ENCODE measurements at places on chromosomes 5 and 9.

- peaks cover 3% of the 10 kb centered on the region for H3K27me3 ChIP-seq
- no peak overlapping the region for H3K27ac ChIP-seq
- no peak overlapping the region for H3K4me3 ChIP-seq
- H3K4me1 ChIP-seq, result no peaks in the 10 kb centered on the region
- no peaks in the 10 kb centered on the region for H3K36me3 ChIP-seq
Observed at GRCh38 chr5:32713770-32714381, 2.8 kb downstream of the NPR3 start.

DNA sequence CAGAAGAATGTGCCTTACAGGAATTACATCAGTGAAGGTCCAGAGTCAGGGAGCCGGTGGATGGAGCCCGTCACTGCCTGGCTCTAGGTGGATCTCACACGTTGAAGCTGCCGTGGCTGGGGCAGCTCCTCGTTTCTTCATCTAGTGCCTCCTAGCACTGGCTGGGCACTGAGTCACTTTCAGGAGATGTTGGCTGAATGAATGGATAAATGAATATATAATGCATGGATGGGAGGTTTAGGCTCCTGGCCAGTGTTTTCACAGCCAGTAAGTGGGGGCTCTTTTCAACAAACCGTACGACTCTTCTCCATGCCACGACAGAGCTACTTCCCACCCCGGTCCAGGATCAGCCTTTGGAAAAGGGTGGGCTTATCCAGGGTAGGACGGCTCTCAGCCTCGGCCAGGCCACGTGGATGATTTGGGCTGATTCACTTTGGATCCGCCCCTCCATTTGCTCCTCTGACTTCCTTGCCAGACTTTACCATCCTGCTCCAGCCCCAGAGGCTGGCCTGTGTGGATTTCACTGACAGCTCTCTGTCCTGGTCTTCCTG lies 1.3 kb upstream of the SH3PXD2B start:
- peaks cover 2% of the 10 kb centered on the region for H3K27me3 ChIP-seq
- H3K4me3 ChIP-seq, result no peak overlapping the region
- DNase-seq, result no peak
- no peaks in the 10 kb centered on the region for H3K36me3 ChIP-seq

GRCh38 chr5:77128411-77129061 lies 41.5 kb upstream of the ZBED3 start:
- H3K27me3 ChIP-seq, result no peaks in the 10 kb centered on the region
- no peak overlapping the region for H3K4me3 ChIP-seq
- no peaks in the 10 kb centered on the region for H3K36me3 ChIP-seq
- no peaks in the 10 kb centered on the region for H3K4me1 ChIP-seq
- DNase-seq, result no peak

DNA sequence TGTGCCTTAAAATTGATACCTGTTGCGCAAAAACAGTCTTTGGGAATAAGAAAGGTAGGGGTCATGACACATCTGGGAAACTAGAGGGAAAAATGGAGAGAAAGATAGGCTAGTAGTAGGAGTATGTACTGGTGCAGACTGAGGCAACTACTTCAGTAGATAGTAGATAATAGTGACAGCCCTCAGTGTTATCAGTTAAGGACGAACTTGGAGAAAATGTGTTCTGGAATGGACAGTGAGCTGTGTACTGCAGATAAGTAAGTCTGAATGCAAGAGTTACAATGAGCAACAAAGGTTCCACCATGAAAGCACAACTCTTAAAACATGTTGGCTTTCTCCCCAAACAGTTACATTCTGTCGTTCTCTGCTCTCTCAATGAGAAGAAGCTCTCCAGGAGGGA lies 6.5 kb upstream of the INSL6 start:
- no peaks in the 10 kb centered on the region for H3K36me3 ChIP-seq
- no peaks in the 10 kb centered on the region for H3K4me1 ChIP-seq
- no peak overlapping the region for H3K27ac ChIP-seq
- DNase-seq, result no peak
- no peak overlapping the region for H3K4me3 ChIP-seq

- H3K4me1 ChIP-seq, result no peaks in the 10 kb centered on the region
- no peak overlapping the region for H3K4me3 ChIP-seq
- no peaks in the 10 kb centered on the region for H3K27me3 ChIP-seq
- no peaks in the 10 kb centered on the region for H3K36me3 ChIP-seq
- no peak overlapping the region for H3K27ac ChIP-seq
Observed at GRCh38 chr9:5205071-5205470, 19.6 kb upstream of the INSL6 start.

DNA sequence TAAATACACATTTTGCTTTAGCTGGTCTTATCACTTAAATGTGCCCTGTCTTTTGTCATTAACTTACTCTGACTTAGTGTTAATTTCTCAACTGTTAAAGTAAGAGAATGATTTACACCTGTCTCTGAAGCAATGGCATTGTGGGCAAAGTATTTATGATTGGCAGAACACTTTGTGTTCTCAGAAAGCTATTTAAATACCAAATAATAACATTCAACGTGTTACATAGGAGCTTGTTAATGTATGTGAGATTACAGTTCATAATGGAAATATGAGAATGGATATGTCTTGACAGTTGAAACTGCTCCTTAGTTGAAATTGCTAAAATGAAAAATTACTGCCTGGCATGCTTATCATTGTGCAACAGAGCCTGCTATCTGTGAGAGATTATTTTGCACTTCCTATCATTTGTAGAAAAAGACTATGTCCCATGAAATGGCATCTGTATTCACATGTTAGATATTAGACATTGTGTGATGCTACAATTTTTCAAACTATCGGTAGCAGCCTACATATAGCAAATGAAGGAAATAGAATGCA lies 46.1 kb downstream of the PRR16 start:
- no peak overlapping the region for H3K27ac ChIP-seq
- no peaks in the 10 kb centered on the region for H3K36me3 ChIP-seq
- no peak overlapping the region for H3K4me3 ChIP-seq
- H3K27me3 ChIP-seq, result no peaks in the 10 kb centered on the region
- no peaks in the 10 kb centered on the region for H3K4me1 ChIP-seq

DNA sequence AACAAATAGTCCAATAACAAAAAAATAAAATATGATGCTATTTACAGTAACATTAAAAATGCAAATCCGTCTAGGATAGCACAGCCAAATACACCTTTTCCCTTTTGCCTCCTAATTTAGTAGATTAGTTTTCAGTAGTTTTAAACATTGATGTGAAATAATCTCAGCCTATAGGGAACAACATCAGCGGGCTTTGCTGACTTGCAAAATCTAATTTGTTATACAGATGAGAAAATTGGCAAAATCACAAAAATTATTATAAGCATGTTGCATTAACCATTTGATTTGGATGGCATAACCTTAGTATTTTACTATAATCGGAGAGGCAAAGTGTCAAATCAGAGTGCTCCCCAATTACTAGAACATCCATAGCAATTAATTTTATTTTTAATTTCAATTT lies 563.5 kb downstream of the CDH18 start:
- H3K27ac ChIP-seq, result no peak overlapping the region
- H3K4me1 ChIP-seq, result no peaks in the 10 kb centered on the region
- no peaks in the 10 kb centered on the region for H3K27me3 ChIP-seq
- DNase-seq, result no peak

GRCh38 chr9:76677481-76678055 lies 86.7 kb upstream of the PCA3 start:
- no peak overlapping the region for H3K4me3 ChIP-seq
- H3K36me3 ChIP-seq, result no peaks in the 10 kb centered on the region
- no peaks in the 10 kb centered on the region for H3K4me1 ChIP-seq
- H3K27me3 ChIP-seq, result no peaks in the 10 kb centered on the region
- H3K27ac ChIP-seq, result no peak overlapping the region
- DNase-seq, result no peak

DNA sequence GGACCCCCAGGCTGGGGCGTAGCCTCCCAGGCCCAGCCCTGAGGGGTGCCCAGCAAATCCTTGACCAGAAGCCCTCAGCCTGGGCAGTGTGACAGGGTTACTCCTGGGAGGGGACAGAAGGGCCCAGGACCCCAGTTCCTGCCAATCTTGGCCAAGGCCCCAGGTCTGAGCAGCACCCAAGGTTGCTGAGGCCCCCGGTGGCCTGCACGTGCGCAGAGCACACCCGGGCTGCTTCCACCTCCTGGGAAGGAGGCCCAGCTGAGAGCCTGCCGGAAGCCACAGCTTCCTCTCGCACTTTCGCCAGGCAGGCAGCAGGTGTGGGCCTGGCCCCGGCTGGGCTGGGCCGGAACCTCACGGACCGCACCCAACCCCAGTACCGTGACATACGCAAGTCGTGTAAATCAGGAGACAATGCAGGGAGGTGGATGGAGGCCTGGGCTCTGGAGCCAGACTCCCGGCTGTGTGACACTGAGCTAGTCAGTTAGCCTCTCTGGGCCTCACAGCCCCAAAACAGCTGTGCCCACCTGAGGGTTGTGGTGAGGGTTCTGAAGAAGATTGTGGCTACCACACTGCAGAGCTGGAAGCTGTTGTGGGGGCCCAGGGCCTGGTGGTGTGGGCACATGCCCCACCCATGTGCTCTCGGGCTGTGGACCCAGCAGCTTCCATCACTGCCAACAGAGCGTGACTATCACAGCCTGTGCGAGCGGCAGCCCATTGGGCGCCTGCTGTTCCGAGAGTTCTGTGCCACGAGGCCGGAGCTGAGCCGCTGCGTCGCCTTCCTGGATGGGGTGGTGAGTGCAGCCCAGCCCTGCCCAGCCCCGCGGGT lies 5.1 kb downstream of the GRK6 start:
- no peaks in the 10 kb centered on the region for H3K27me3 ChIP-seq
- H3K4me1 ChIP-seq, result peaks cover 44% of the 10 kb centered on the region
- peaks cover 16% of the 10 kb centered on the region for H3K36me3 ChIP-seq
- no peak for DNase-seq

DNA sequence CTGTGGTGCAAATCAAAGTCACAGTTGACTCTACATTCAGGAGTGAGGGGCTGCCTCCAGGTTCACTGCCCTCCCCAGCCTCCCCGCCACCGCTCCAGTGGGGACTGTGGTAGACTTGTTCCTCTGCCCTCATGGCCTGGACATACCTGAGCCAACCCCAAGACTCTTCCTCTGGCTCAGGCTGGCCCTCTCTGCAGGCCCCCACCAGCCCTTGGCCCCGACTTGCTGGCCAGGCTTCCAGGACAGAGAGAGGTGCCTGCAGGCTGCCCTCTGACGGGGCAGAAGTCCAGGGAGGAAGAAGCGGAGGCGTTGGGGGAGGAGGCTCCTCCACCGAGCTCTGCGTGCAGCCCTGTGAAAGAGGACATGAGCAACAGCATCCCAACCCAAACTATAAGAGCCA lies 2.8 kb upstream of the SARDH start:
- DNase-seq, result no peak
- H3K36me3 ChIP-seq, result no peaks in the 10 kb centered on the region
- no peaks in the 10 kb centered on the region for H3K27me3 ChIP-seq

DNA sequence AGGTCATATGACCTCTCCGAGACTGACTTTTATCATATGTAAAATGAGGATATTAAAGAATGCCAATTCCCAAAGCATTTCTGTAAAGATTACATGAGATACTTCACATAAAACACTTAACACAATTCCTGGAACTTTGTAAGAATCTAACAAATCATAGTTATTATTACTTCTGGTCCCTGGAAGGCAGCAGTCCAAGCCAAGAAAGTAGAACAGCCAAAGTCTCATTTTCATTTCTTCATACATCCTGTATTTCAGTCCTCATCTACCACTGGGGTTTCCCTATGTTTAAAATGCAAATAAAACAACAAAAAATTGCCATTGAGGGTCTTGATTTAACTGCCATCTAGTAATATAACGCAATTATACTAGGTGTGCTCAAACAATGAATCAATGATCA lies 179.5 kb downstream of the MARCHF11 start:
- H3K4me3 ChIP-seq, result no peak overlapping the region
- H3K4me1 ChIP-seq, result no peaks in the 10 kb centered on the region
- DNase-seq, result no peak

DNA sequence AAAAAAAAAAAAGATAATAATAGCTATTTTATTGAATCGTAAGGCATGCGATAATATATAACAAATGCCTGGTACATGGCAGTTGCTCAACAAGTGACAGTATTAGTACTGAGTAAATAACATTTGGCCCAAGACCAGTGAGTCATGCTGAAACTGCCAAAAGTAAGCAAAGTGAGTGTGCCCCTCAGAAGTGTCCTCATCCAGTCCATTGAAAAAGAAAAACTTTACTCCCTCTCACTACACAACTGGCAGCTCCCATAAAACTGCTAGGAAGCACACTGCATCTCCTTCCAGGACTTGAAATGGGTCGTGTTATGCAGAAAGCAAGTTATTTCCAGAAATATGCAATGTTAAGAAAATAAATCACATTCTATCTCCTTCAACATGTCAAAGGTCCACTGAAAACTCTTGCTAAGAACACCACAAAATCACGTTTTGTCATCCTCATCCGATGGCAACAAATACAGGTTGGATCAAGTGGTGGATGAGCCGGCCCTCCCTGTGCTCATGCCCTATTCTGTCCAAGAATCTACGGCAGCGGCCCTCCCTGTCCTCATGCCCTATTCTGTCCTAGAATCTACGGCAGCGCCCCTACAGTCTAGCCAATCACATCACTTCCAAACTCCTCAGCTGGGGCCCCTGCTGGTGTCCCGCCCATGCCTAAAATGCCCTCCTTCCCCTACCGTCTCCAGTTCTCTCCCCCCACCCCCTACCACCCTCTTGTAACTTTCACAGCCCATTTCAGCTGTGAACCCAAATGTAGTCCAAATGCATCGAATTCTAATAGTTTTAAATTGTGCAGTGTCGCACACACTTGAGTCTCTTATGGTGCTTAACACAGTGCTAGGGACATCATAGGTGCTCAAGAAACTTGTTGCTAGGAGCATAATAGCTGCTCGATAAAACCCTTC lies 12.5 kb downstream of the PTCH1 start:
- peak; percentile 88 for DNase-seq
- peaks cover 39% of the 10 kb centered on the region for H3K4me1 ChIP-seq
- H3K27me3 ChIP-seq, result no peaks in the 10 kb centered on the region
- H3K27ac ChIP-seq, result peak overlapping the region; percentile 39
- H3K36me3 ChIP-seq, result peaks cover 1% of the 10 kb centered on the region
- H3K4me3 ChIP-seq, result peak overlapping the region; percentile 24

DNA sequence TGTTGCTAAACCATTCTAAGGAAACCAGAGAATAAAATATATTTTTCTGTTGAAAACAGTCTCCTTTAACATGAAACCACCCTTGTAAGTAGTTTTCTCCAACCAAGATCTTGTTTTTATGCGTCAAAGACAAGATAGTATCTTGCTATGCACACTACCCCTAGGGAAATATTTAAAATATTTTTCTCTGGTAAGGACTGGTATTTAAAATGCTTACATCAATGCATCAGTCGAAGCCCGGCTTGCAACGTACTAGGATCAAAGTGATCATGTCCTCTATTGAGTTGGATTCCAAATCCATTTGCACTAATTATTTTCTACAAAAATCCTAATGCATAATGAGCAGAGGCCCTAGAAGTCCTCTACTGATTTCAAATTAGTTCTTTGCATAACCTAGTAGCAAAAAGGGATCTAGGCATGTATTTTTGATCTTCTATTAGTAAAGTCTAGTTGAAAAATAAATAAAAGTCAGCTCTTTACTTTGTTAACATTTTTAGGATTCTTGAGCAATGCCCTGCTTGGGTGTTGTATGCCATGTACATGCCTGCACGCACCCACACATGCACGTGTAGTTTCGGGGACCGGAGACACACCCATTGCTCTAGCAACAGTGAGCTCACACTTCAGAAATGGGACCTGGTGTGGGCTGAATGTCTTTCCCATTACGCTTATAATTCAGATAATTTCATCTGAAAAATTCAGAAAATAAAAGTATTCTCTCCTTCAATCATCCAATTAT lies 165.0 kb upstream of the GPR151 start:
- H3K4me3 ChIP-seq, result no peak overlapping the region
- DNase-seq, result no peak
- H3K36me3 ChIP-seq, result no peaks in the 10 kb centered on the region
- H3K27me3 ChIP-seq, result no peaks in the 10 kb centered on the region

- DNase-seq, result no peak
- H3K4me1 ChIP-seq, result peaks cover 60% of the 10 kb centered on the region
- H3K4me3 ChIP-seq, result no peak overlapping the region
- H3K27ac ChIP-seq, result no peak overlapping the region
- H3K36me3 ChIP-seq, result no peaks in the 10 kb centered on the region
Observed at GRCh38 chr9:134208310-134208841, 44.0 kb upstream of the RNU6ATAC start.

All from HepG2 (cell line).